ENCODE measurements at places on chromosomes 1 and 21. TPM values are rescaled to one million over a fixed set of nuclear protein-coding genes. Genes with fewer than 3 reads are reported as not detected.

ADGRL4 gene
- not detected for total RNA-seq

B4GALT2 gene
- 28.6 TPM for total RNA-seq

LRRC3 gene
- total RNA-seq: 4.7 TPM

AIRE gene
- not detected for total RNA-seq

ZC3H12A gene
- total RNA-seq: 4.7 TPM

ADGRB2 gene
- total RNA-seq: 2.2 TPM

SOAT1 gene
- 36.9 TPM for total RNA-seq

ANXA9 gene
- 42.5 TPM for total RNA-seq

FMO1 gene
- total RNA-seq: not detected

DCST1 gene
- total RNA-seq: not detected

GRCh38 chr21:35925497-35925896 lies 134.8 kb downstream of the SETD4 start:
- no peak for DNase-seq

DNA sequence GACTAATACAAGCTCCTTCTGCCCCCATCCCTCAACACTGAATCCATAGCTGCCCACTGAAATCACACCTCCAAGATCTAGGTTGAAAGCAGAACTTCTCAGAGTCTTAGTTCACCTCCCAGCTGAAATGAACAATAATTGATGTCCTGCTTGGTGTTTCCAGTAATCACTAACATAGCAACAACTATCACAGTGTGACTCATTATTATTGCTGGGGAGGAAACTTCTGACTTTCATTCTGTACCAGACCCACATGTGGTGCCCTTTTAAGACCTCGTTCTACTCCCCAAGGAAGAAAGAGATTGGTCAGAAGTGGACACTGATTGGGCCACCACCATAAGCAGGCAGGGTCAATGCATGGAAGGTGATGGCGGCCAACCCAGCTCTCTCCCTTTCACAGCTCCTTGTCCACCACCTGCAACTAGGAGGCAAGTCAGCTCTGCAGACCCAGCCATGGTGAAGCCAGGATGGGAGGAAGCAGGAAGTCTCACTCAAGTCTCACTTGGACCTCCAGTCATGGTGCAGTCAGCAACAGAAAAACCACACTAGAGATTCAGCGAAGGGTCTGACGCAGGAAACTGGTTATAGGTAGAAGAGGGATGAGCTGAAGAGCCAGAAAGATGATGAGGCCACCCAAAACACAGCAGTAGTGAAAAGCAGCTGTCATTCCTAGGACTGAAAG lies 720.2 kb downstream of the PTPRU start:
- no peak for DNase-seq

GRCh38 chr1:8122477-8123407 lies 96.6 kb upstream of the ERRFI1 start:
- no peak for DNase-seq

DNA sequence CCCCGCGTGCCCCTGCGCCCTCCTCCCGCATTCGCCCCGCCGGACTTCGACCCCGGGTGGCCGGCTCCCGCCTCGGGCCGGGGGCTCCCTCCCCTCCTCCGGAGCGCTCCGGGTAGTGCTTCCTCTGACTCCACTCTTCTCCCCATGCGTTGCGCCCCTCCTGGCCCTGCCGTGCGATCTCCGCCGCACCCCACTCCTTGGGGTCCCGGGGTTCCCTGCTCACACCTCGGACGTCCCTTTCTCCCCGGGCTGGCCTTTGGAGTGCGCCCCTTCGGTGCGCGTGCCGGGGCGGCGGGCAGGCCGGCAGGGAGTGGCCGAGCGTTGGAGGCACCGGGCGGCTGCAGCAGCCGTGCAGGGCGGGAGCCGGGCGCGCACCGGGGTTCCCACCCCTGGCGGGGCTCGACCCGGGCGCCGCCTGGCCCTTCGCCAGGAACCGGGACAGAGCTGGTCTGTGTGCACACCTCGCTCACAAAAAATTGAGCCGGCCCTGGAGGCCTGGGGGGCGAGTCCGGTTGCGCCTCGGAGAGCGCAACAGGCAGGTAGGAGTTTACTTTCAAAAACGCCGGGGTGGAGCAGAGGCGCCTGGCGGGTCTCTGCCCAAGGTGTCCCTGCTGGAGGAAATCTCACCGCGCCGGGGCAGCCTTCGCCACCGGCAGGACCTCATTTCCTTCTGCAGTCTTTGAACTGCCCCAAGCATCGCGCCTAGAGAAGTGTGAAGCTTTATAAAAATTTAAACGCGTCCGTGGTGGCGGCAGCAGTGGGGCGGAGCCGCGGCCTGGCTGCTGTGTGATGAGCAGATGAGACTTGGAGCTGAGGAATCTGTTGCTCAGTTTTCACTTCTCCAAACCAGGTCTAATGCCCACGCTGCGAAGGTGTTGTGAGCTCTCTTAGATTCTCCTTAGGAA lies 650 bp downstream of the VANGL1 start:
- DNase-seq: peak; percentile 66

- DNase-seq: no peak
These were observed 77.3 kb downstream of the RPE65 start for GRCh38 chr1:68372487-68372886.

GRCh38 chr1:110612060-110612745 lies 6.0 kb upstream of the KCNA2 start:
- DNase-seq: no peak

DNA sequence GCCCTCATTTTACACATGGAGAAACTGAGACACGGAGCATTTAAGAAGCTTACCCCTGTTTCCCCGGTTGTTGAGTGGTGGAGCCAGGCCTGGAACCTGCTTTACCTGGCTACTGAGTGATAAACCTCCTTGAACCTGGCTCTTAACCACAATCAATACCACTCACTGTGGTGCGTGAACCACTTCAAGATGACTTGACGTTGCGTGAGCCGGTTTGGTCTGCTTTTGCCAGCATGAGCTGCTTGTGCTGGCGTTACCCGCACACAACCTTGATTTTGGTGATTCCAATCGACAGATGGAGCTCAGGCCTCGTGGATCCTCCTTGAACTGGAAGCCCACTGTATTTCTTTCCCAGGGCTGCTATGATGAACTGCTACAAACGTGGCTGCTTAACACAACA lies 6.1 kb upstream of the TINAGL1 start:
- no peak for DNase-seq

GRCh38 chr1:117587499-117588356 lies 18.1 kb upstream of the TENT5C start:
- no peak for DNase-seq

- DNase-seq: no peak
These were observed 29.4 kb upstream of the CD101 start for GRCh38 chr1:116971965-116972673.

GRCh38 chr21:20647607-20648006 lies 350.6 kb upstream of the NCAM2 start:
- DNase-seq: no peak

DNA sequence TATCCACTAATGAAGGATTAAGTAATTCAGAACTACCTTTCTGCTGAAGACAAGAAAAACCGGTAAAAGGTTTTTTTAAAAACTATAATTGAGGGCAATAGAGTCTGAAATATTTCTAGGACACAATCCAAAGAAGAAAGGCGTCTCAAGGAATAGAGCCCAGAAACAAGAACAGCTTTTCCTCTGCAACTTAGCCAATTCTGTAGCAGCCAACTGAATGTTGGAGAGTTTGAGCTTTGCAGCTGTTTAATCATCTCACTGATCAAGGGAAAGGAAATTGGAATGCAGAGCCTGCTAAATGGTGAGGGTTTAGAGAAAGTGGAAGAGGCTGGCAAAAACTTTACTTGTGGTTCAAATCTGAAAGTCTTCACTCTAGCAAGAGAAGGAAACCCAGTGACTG lies 818.9 kb downstream of the KCNT2 start:
- DNase-seq: no peak

GRCh38 chr1:189627427-189627826 lies 850.2 kb downstream of the BRINP3 start:
- no peak for DNase-seq

GRCh38 chr1:18632783-18633421 lies 2.3 kb downstream of the PAX7 start:
- no peak for DNase-seq

- DNase-seq: no peak
These were observed 34.7 kb upstream of the L1TD1 start for GRCh38 chr1:62159940-62160348.

- DNase-seq: no peak
These were observed 14.7 kb downstream of the CLSTN1 start for GRCh38 chr1:9809100-9809510.

DNA sequence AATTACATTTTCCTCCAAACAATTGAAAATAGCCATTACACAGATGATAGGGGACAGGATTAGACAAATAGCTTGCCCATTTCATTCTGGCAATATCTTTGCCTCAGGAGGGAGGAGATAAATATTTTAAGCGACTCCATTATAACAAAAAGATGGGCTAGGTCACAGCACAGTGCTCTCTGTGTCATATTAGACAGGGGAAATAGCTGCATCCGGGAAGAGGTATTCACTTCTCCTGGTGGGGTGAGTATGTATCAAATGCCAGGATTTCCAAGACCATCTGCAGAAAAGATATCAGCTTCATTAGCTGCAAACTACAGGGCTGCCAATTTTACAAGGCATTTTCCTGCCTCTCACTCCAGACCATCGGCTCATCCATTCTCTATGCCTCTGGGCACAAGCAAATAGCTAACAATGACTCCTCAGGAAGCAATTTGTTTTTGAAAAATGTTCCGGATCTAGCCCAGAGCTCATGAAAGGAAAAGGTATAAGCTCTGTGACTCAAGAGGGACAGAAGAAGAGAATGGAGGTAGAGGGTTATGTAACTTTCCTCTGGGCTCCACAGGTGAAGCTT lies 41.9 kb upstream of the ANGPTL7 start:
- no peak for DNase-seq

- DNase-seq: no peak
These were observed 660 bp upstream of the PDE4B start for GRCh38 chr1:65791801-65792668.

DNA sequence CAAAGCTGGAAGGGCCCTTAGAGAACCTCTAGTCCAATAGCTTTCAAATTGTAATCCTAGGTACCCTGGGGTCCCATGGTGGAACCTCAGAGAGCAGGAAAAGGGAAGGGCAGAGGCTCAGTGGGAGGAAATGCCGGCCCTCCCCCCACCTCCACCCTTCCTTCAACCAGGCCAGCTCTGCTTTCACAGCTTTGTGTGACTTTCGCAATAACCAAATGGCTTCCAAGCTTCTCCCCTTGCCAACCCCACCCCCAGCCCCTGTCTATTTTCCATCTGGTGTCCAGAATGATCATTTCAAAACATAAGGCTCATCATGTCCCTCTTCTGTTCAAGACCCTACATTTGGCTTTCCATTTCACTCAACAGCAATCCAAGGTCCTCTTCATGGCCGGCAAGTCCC lies 74.4 kb downstream of the CD58 start:
- DNase-seq: no peak

DNA sequence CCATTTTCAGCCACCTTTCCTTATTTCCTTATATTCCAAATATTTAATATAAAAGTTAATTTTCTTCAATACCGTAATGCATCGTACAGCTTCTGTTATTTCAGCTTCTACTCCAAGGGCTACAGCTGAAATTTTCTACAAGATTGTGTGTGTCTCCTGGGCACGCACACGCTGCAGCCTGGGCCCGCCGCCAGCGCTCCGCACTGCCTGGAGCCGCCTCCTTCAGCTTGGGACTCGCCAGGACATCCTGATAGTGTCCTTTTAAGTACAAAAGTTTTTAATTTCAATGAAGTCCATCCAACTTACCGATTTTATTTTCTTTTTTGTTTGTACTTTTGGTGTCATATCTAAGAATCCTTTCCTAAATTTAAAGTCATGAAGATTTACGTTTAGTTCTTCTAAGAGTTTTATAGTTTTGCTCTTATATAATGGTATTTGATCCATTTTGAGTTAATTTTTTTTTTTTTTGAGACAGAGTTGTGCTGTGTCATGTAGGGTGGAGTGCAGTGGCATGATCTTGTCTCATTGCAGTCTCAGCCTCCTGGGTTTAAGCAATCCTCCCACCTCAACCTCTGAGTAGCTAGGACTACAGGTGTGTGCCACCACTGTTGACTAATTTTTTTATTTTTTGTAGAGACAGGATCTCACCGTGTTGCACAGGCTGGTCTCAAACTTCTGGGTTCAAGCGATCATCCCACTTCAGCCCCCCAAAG lies 82.8 kb downstream of the AXDND1 start:
- DNase-seq: no peak

DNA sequence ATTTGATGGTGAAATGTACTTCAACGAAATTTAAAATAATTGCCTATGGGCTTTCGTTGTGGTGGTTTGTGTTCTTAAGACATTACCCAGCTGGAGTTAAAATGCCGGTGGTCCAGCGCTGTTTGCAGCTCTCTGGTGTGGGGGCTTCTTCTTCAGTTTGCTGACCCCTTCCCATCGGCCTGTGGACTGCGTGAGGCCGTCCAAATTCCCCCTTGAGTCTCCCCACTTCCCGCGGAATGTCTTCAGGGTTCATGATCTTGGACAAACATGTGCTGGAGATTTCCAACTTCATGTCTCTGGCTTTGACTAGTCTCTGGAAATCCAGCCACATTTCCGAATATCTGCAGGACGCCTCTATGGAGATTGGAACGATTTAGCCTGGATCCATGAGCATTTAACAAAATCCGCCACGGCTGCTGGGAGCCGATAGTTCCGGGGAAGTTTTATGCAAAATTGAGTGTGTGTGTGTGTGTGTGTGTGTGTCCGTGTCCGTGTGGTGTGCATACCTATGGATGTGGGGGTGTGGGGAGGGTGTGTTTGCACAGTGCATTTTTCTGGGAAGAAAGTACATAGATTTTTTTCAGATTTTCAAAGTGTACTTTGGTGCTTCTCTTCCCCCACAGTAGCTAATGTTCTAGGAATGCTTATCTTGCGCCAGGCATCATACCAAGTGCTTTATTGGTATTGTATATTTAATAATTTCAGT lies 117.2 kb downstream of the PCP4 start:
- peak; percentile 52 for DNase-seq

- no peak for DNase-seq
These were observed 4.5 kb upstream of the NFASC start for GRCh38 chr1:204866051-204866596.

- no peak for DNase-seq
These were observed 43.9 kb downstream of the ARHGEF16 start for GRCh38 chr1:3498246-3498930.

- DNase-seq: no peak
These were observed 3.8 kb upstream of the BCAS2 start for GRCh38 chr1:114585231-114585630.

- no peak for DNase-seq
These were observed 841 bp downstream of the POFUT2 start for GRCh38 chr21:45286671-45287437.

All from Caco-2 (cell line).